ENCODE measurements at places on chromosomes 12 and 14.
A peak's percentile ranks its signal among the peaks of the same experiment; 100 is the strongest.

DNA sequence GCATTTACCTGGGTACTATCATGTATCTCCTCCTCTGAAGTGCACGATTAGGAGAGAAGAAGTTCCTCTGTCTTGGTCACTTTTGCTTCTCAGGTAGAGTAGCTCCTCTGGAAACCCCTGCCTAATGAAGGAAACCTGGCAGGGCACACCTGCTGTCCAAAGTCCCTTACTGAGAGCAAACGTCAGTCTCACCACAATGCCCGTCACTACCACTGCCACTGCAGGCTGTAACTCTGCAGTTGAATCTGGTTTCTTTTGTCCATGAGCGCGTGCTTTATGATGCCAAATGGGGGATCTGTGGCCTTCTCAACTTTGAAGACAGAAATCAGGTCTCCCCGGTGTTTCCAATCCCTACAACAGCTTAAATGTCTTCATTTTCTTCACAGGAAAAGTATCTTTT is 1068.6 kb downstream of the BCL11B start:
- no peak for DNase-seq

GRCh38 chr14:64069634-64070359 is 217.0 kb downstream of the SYNE2 start:
- no peak for DNase-seq

GRCh38 chr14:51318813-51319597 is 79.0 kb downstream of the TMX1 start:
- DNase-seq, result no peak

GRCh38 chr14:73795974-73796373 is 55.7 kb upstream of the PTGR2 start:
- DNase-seq, result no peak

DNA sequence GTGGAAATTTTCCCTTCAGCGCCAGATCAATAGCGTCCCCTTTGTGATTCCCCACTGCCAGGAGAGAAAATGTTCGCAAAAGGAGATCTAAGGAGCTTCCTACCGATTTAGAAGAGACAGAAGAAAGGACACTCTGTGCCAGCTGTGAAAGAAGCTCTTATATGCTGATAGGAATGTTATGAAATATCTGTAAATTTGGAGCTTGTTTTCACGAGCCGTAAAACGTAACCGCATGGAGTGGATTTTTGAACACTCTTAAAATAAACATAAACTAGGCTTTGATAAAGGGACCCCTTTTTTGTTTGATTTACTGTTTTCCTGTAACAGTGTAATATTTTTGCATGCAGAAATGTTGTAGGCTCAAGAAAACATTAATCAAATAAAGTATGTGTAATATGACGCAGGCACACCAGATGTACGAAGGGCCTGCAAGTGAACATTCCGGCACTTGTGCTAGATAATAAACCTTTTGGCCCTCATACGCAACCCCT is 346.8 kb downstream of the ETNK1 start:
- no peak for DNase-seq

DNA sequence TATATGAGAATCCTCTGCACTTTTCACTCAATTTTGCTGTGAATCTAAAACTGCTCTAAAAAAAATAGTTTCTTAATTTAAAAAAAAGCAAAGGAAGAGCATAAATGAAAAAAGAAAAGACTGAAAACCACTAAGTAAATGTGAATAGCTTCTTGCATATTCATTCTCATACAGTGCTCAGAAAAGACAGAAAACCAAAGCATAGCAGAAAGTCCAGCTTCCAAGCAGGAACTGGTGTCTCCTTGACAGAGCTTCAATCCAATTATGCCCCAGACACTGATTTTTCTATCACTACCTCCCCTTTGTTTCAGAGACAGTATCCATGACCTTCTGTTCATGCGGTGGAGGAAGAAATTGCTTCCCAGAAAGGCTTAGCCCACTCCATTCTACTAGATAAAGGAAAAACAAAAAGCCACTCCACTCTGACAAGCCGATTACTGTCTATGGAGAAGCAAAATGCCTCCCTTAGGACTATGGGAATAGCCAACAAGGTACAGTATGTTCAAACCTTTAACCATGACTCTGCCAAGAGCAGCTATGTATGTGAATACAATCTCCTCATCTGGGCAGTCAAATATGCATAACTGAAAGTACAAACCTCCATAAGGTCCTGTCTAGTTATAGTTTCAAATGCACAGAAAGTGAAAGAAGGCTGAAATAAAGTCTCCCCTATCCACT is 40.6 kb downstream of the ATF7 start:
- DNase-seq, result no peak

DNA sequence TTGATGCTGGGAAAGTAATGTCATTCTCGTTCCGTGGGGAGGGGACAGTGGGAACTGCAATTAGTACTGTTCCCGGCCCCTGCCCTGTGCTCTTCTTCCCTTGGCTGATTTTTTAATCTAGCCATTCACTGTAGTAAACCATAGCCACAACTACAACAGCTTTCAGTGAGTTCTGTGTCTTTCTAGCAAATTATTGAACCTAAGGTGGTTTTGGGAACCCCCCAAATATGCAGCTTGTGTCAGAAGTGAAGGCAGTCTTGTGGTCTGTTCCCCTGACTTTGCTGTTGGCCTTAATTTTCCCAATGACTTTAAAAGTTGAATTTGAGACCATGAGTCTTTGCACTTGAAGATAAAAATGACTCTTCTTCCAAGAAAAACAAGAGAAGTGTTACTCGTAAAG is 114.3 kb upstream of the ETV6 start:
- no peak for DNase-seq

DNA sequence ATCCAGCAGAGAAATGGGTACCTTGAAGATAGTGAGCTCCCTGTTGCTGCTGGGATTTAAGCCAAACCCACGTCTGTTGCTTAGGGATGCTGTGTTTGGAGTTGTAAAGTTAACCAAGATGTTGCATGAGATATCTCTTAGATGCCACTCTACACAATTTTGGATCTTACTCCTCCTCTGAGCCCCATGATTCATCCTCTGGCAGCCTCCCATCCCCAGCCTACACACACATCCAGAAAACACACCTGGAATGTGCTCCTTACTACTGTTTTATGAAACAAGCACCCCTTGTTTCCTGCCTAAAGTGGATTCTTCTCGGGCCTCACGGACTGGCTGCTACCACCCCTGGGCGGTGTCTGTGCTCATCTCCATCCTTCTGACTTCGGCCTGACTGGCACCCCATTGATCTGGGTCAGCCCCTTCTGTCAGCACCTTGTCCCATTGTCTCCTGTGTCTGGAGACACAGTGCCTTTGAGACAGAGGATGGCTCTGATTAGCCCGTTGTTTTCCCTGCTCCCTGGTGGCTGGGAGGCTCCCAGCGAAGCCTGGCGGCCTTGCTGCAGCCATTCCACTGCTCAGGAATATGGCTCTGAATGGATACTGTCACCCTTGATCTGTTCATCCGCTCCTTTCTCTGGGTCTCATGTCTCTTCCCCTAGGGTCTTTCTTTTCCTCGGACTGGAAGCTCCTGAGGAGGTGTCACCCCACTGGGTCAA is 24.3 kb downstream of the TSPAN9 start:
- no peak for DNase-seq

DNA sequence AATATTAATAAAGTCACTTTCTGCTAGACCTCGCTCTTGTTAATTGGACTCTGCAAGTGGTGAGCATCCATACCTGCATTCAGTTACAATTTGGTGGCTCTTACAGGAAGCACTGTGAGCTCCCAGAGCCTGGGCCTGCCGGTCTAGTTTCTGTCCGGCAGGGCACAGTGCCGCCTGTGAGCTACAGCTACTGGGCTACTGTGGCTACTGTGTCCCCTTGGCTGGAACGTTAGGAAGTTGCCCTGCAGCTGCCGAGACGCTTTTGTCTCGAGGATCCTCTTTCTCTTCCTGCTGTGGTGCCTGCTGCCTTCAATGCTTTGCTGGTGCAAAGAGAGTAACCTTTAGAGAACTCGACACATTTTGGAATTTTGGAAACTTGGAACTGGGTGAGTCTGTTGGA is 44.6 kb upstream of the PTGDR start:
- DNase-seq, result no peak

GRCh38 chr14:76997257-76997970 is 31.1 kb downstream of the IRF2BPL start:
- no peak for DNase-seq

DNA sequence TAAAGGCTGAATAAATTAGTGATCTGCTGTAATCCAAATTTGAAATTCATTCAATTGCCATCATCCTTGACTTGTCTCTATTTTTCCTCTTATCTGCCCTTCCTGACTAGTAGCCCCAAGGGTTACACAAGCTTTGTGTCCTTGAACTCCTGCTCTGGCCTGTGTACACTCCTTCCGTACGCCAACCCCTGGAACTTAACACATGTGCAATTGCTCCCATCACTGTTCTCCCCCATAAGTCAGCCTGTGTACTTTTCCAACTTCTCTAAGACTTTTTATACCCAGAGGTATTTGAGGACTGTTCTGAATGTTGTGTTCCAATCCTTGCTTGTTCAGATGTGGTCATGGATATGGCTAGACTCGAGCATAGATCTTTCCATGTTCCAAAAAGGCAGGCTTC is 171.1 kb upstream of the G2E3 start:
- DNase-seq, result no peak

GRCh38 chr12:124875803-124876132 is 12.1 kb upstream of the SCARB1 start:
- no peak for DNase-seq

- DNase-seq, result no peak
Observed at GRCh38 chr14:68695856-68696255, 97.0 kb downstream of the ZFP36L1 start.

DNA sequence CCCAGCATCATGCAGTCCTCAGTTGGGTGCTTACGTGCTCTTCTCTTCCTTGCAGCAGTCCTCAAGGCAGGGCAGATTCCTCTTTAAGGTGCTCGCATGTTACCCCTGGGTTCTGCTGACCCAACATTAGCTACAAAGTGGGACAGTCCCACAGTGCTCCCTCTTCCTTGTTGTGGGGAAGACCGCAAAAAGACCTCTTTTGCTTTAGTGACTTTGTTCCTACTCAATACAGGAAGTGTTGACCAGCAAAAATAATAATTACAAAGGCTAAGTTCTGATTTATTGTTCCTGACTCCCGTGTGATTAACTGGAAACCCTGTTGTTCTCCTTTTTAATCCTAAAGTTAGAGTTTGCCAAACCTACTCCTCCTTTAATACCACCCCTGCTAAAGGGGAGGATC is 13.7 kb downstream of the PIGH start:
- peak; percentile 13 for DNase-seq

GRCh38 chr12:75577812-75578211 is 66.4 kb upstream of the KRR1 start:
- no peak for DNase-seq

DNA sequence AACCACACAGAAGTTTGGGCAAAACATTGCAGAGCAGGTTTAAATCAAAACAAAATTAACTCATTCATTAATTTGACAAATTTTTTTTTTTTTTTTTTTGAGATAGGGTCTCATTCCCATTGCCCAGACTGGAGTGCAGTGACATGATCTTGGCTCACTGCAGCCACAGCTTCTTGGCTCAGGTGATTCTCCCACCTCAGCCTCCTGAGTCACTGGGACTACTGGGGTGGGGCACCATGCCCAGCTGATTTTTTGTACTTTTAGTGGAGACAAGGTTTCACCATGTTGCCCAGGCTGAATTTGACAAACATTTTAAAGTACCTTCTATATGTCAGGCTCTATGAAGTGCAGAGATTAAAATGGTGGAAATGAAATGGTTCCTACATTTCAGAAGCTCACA is 257.1 kb upstream of the NPAS3 start:
- DNase-seq, result no peak

- peak; percentile 38 for DNase-seq
Observed at GRCh38 chr12:19893514-19893913, 454.2 kb downstream of the AEBP2 start.

- peak; percentile 50 for DNase-seq
Observed at GRCh38 chr14:77805706-77806105, 5.8 kb downstream of the ADCK1 start.

- peak; percentile 88 for DNase-seq
Observed at GRCh38 chr12:55188974-55189556, 31.8 kb upstream of the OR10A7 start.

DNA sequence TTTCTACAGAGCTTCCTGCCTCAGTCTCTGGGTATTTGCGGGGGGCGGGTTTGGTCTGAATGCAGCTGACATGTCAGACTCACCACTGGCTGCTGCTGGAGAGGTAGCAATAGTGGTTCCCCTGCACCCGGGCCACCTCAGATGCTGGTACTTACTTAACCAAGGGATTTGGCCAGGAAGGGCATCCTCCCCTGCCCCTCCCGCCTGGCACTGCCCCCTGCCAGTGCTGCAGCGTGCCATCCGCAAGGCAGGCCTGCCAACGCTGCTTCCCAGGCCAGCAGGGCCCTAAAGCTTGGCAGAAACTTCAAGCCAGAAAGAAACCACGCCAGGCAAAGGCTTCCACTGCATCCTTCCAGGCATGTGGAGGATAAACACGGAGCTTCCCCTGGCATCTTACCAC is 22.1 kb downstream of the RAB35 start:
- DNase-seq, result no peak

- DNase-seq, result peak; percentile 100
Observed at GRCh38 chr14:58297762-58298476, 436 bp upstream of the ARID4A start.

DNA sequence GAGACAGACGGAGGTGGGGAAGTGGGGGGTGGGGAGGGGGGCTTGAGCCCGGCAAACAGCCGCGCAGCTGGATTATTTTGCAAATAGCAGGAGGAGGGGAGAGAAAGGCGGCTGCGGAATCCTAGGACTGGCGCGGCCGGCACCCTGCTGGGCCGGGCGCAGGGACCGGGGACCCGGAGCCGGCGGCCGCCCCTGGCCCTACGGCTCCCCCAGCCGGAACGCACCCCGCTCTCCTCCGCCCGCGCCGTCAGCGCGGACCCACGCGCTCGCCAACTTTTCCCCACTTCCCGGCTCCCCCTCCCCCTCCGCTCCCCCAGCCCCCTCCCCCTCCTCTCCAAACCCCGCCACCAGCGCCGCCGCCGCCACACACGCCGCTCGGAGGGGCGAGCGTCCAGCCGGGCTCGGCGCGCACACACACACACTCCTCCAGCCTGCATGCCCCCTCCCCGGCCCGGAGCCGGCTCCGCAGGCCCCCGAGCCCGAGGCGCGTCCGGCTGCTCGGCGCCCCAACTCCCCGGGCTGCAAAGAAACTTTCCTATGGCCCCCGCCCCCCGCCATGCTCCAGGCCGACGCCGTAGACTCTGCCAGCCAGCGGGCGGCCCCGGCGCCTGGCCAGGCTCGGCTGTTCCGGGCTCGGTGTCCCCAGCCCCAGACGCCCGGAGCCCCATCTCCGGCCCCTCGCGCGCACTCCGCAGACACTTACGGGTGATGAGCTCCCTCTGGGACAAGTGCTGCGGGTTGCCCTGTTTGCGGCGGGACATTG is 1.4 kb downstream of the BCL11B start:
- no peak for DNase-seq

DNA sequence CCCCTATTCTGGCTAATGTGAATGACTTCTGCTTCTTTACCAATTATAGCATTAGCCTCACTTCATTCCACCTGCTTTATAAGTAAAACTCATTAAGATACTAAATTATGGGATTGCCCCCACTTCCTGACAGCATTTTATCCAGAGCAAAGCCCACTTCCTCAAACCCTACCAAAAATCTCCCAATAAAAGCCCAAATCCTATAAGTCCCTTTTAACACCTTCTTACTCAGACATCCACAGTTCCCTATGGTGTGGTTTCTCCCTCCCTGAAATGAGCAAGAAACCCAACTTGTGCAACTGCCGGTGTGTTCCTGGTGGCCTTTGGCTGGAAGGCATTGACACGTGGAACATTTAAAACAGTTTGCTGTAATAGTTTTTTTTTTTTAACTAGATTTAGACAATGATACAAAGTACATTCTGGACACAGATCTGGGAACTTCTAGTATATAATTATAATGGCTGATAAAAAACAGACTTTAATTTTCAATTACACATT is 53.1 kb downstream of the BRMS1L start:
- peak; percentile 77 for DNase-seq

GRCh38 chr14:97298331-97298730 is 501.1 kb downstream of the VRK1 start:
- no peak for DNase-seq
